Sigmoid colon (tissue), 7 donors: ENCODE measurements at places on chromosomes 2 and 18. TPM values are rescaled to one million over a fixed set of nuclear protein-coding genes. Genes with fewer than 3 reads are reported as not detected.
A peak's percentile ranks its signal among the peaks of the same experiment; 100 is the strongest.

DNA sequence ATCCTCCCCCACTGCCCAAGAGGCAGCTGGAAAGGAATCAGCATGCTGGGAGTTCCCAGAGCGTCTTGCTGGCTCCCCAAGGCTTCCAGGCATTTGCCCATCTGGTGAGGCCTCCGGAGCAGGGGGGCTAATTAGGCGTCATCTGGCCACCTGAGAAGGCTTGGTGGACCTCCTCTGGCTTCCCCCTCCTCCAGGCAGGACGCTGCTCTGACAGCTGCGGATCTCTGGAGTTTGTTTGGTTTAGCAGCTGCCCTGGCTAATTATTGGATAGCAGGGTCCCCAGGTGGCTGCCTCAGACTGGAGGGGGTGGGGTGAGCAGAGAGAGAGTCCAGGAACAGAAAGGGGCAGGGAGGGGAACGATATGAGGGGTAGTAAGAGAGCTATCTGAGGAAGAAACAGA lies 425.2 kb upstream of the MEX3C start:
- H3K27me3 ChIP-seq, result peaks cover 14% of the 10 kb centered on the region
- no peak overlapping the region for H3K27ac ChIP-seq
- H3K4me3 ChIP-seq, result no peak overlapping the region
- DNase-seq, result no peak
- no peaks in the 10 kb centered on the region for H3K36me3 ChIP-seq

DNA sequence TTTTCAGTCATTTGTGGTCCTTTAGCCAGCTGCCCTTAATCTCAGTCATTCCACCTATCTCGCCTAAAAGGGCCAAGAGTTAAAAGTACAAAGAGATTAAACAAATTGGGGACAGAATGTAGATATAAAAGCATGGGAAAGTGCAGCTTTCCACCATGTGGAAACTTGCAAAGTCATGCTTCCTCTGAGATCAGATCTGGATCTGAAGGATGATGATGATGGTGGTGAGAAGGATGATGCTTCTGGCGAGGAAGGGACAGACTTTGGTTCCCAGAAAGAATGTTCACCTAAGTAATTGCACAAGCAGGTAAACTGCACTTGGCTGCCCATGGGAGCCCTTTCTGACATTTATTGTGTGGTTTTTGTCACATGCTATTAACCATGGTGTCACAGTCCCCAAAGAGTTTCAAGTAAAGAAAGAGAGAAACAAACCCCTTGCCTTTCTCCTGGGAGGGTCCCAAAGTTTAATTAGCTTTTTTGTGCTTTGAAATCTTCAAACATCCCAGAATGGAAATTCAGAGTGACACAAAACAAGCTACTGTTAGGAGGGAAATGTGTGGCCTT lies 34.7 kb downstream of the KLF7 start:
- H3K4me1 ChIP-seq, result no peaks in the 10 kb centered on the region
- DNase-seq, result no peak
- H3K27me3 ChIP-seq, result no peaks in the 10 kb centered on the region
- H3K36me3 ChIP-seq, result no peaks in the 10 kb centered on the region
- H3K27ac ChIP-seq, result peak overlapping the region; percentile 78
- no peak overlapping the region for H3K4me3 ChIP-seq

HNMT gene
- 47.6 TPM for polyA plus RNA-seq

- no peaks in the 10 kb centered on the region for H3K27me3 ChIP-seq
- H3K27ac ChIP-seq, result no peak overlapping the region
- H3K36me3 ChIP-seq, result no peaks in the 10 kb centered on the region
- DNase-seq, result no peak
Observed at GRCh38 chr2:201909348-201909747, 103.0 kb downstream of the CDK15 start.

GRCh38 chr2:70574109-70574508 lies 20.5 kb upstream of the TGFA start:
- DNase-seq, result no peak
- H3K4me1 ChIP-seq, result no peaks in the 10 kb centered on the region
- no peaks in the 10 kb centered on the region for H3K27me3 ChIP-seq

- DNase-seq, result no peak
- no peaks in the 10 kb centered on the region for H3K27me3 ChIP-seq
- H3K4me3 ChIP-seq, result no peak overlapping the region
- H3K36me3 ChIP-seq, result no peaks in the 10 kb centered on the region
- peaks cover 59% of the 10 kb centered on the region for H3K4me1 ChIP-seq
- peak overlapping the region; percentile 80 for H3K27ac ChIP-seq
Observed at GRCh38 chr2:215622837-215623236, 187.0 kb upstream of the FN1 start.

PAX8 gene
- polyA plus RNA-seq, result 10.8 TPM

- DNase-seq, result no peak
- H3K4me1 ChIP-seq, result peaks cover 4% of the 10 kb centered on the region
- H3K4me3 ChIP-seq, result no peak overlapping the region
- H3K36me3 ChIP-seq, result no peaks in the 10 kb centered on the region
- H3K27me3 ChIP-seq, result no peaks in the 10 kb centered on the region
Observed at GRCh38 chr2:100844514-100844913, 24.6 kb downstream of the NPAS2 start.

GLI2 gene
- polyA plus RNA-seq, result 0.76 TPM

GRCh38 chr2:14967729-14968128 lies 335.2 kb downstream of the LRATD1 start:
- no peaks in the 10 kb centered on the region for H3K27me3 ChIP-seq
- no peaks in the 10 kb centered on the region for H3K36me3 ChIP-seq
- no peak overlapping the region for H3K27ac ChIP-seq

- H3K4me3 ChIP-seq, result no peak overlapping the region
- no peaks in the 10 kb centered on the region for H3K36me3 ChIP-seq
- no peak for DNase-seq
- H3K4me1 ChIP-seq, result peaks cover 46% of the 10 kb centered on the region
- H3K27ac ChIP-seq, result no peak overlapping the region
Observed at GRCh38 chr2:105747254-105747894, 2.7 kb downstream of the NCK2 start.

GRCh38 chr18:37567061-37567993 lies 1.7 kb upstream of the CELF4 start:
- H3K27me3 ChIP-seq, result peaks cover 27% of the 10 kb centered on the region
- DNase-seq, result peak; percentile 51
- peaks cover 27% of the 10 kb centered on the region for H3K4me1 ChIP-seq
- peak overlapping the region; percentile 53 for H3K4me3 ChIP-seq

ARMC9 gene
- 3.0 TPM for polyA plus RNA-seq

DNA sequence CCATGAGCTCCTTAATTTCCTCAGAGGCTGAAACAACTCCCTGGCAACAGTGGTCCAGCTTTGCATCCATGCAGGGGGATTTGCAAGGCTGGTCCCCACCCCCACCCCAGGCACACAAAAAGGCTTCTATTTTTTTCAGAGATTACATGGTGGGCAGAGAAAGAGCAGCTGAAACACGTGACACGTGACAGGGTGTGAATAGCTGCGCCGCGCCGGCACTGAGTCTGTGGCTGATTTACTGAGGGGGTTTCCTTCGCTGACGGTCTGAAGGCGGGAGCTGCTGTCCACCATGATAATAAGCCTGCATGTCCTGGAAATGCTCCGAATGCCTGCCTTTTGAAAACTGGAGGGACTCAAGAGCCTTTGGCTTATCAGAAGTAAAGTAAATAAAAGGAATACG lies 50.7 kb upstream of the APCDD1 start:
- no peak overlapping the region for H3K4me3 ChIP-seq
- no peak for DNase-seq
- H3K27ac ChIP-seq, result no peak overlapping the region
- H3K36me3 ChIP-seq, result no peaks in the 10 kb centered on the region
- H3K4me1 ChIP-seq, result no peaks in the 10 kb centered on the region
- peaks cover 11% of the 10 kb centered on the region for H3K27me3 ChIP-seq

GRCh38 chr18:46360102-46360699 lies 256.0 kb downstream of the HAUS1 start:
- H3K4me3 ChIP-seq, result no peak overlapping the region
- no peaks in the 10 kb centered on the region for H3K27me3 ChIP-seq
- H3K27ac ChIP-seq, result no peak overlapping the region
- H3K36me3 ChIP-seq, result no peaks in the 10 kb centered on the region
- no peak for DNase-seq
- H3K4me1 ChIP-seq, result peaks cover 17% of the 10 kb centered on the region

EMILIN1 gene
- 5.3 TPM for polyA plus RNA-seq

- no peak for DNase-seq
- peak overlapping the region; percentile 17 for H3K4me3 ChIP-seq
Observed at GRCh38 chr2:9263428-9263827, 56.8 kb downstream of the ASAP2 start.
